Activated CD4-positive, alpha-beta T cell treated with anti-CD3 and anti-CD28 coated beads for 48 hours (primary cell): ENCODE measurements at places on chromosomes 4 and X.
A peak's percentile ranks its signal among the peaks of the same experiment; 100 is the strongest.

GRCh38 chrX:46325312-46325877, 219.8 kb downstream of the ZNF674 start:
- DNase-seq: peak; percentile 76

DNA sequence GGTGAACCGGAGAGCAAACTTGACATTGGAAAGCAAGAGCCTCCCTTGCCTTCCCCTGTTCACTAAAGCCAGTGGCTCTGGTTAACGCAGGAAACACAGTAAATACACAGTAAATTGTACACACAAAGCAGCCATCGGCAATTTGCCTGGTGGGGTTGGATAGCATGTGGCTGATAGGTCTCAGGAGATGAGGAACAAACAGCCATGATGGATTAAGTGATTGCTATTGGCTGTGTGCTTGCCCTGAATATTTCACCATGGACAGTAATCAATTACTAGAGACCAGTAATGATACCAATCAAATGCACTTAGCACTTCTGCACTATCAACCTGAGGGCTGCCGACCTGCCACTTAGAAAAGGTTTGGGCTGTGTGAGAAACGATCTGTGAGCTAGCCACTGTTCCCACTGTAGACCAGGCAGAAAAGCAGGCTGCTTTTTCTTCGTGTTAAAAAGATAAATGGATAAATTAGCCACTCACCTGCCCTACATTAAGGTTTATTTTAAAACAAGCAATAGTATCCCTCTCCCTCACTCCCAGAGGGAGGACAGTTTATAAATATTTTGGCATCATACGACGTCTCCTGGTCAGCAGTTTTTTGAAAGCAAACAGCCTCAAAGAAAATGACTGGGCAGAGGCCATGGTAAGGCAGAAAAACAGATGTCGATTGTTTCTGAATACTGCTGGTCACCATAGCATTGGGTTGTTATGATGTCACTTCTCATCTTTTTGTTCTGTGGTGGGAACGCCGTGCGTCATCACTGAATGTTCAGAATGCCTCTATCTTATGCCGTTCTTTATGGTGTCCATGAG, 167.1 kb downstream of the MAML3 start:
- no peak for DNase-seq

DNA sequence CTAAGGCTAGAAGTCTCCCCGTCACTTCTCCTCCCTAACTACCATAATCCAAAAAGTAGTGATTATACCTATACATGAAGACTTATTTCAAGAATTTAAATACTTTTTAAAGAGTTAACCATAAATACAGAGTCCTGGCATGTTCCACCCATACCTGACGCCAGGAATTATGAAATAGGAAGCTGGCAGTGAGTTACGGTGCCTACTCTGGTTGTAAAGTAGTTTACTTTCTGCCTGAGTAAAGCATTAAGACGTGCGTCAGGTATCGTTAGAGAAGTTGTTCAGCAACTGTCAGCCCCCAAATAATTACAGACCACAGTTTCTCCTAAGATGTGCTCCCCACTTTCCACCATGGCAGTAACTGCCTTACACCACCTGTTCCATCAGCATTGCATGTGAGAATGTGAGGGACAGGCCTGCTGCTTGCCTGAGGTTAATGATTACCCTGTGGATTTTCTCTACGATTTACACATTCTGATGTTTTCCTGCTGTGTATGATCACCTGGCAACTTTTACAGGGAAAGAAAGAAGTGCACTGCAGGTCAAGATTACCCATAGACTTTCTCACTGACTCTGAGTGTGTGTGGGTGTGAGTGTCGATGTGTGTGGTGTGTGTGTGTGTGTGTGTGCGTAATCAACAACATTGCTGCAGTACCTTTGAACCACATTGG, 92.3 kb upstream of the SLC7A11 start:
- DNase-seq: no peak

DNA sequence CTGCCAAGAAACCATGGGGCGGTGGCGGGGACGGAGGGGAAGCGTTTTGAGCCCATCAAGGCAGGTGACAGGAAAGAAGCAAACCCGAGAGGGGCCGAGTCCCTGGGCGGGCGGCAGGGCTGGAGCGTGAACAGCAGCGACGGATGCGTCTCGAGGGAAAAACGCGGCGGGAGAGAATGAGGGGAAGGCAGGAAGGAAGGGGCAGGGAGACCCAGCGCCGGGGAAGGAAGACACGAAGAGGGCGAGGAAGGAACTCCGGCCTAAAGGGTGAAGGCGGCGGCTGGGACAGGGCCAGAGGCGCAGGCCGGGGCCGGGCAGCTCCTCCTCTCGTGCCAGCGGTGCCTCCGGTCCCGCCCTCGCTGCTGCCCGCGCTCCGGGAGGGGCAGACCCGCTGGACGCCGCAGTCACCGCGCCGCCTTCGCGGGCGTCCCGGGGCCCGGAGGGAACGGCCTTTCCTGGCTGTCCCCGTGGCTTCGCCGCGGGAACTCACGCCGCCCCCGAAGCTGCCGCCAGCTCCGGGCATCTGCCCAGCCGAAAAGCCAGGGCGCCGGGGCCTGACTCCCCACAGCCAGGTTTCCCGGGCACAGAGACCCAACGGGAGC, 751 bp upstream of the RGS12 start:
- peak; percentile 32 for DNase-seq

GRCh38 chrX:138930583-138930945, 219.0 kb upstream of the FGF13 start:
- no peak for DNase-seq

GRCh38 chr4:113181289-113182007, 132.0 kb downstream of the ANK2 start:
- no peak for DNase-seq

DNA sequence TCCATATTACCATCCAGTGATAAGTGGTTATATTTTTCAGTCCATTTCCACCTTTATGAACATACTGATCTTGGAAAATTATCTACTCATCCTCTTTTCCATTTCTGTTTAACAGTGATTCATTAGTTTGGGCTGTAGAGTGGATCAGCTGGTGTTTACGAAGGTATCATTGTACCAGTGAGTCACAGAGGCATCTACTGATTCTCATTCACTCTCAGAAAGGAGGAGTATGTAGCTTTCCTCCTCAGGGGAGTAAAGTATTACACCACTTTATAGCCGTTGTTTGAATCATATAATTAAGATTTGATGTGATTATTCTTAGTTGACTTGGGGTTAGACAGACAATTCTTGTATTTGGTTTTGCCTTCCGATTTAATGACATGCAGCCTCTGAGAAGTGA, 74.7 kb downstream of the GALNT7 start:
- DNase-seq: no peak

DNA sequence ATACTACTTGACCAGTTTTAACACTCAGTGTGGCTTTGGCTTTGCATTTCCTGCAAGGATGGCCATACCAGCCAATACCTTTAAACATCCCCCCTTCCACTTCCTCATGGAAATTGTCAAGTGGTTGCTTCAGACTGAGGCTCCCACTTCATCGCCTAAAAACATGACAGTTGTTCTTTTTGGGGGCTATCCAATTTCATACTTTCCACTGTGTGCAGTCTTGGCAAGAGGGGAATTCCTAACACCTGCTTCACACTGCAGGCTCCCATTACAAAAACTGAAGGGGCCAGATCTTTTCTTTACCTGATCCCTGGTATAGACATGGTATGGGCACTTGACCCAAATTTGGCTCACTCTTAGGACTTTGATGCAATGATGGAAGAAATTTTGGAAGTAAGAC, 28.5 kb upstream of the TSR2 start:
- no peak for DNase-seq

DNA sequence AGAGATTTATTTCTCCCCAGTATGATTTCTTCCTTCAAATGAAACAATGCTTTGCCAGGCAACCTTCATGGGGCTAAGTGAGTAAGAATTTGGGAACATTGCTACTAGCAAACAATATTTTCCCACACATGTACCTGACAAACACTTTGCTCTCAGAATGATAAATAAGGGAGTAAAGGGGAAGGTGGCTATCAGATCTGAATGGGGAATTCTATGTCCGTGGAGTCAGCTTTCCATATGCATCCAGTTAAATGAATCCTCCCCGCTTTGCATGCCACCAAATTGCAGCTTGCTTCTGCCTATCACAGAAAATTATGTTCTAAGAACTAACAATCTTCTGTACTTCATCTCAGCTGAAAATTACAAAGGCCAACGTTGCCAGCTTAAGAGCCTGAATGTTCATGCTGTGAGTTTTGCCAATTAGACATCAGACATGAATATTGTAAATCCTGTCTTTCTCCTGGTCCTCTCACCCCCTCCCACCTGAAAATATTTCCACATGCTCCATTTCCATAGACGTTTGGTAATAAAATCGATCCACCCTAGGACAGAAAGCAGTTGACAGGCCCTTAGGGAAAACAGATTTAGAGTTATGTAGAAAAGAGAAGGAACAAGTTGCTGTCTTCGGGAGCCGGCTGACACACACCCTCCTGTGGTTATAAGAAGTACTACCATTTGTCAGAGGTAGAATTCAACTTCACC, 6.3 kb downstream of the MEPE start:
- DNase-seq: peak; percentile 10

DNA sequence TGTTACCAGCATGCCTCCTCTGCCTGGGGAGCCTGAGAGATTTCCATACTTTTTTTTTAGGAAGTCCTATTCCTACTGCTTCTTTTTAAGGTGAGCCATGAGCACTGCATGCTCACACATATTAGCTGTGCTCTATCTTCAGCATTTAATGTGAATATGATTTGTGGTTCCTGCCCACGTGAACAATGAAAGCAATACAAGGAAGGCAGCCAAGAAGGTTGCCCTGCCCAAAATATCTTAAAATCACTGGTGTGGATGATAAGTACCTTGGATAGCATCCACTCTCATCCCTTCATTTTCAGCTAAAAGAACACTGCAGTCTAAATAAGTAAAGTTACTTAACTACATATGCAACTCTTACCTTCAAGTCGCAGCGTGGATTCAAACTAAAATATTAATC, 607.5 kb downstream of the PACRGL start:
- no peak for DNase-seq

GRCh38 chr4:26088433-26088928, 174.5 kb downstream of the SMIM20 start:
- peak; percentile 46 for DNase-seq

DNA sequence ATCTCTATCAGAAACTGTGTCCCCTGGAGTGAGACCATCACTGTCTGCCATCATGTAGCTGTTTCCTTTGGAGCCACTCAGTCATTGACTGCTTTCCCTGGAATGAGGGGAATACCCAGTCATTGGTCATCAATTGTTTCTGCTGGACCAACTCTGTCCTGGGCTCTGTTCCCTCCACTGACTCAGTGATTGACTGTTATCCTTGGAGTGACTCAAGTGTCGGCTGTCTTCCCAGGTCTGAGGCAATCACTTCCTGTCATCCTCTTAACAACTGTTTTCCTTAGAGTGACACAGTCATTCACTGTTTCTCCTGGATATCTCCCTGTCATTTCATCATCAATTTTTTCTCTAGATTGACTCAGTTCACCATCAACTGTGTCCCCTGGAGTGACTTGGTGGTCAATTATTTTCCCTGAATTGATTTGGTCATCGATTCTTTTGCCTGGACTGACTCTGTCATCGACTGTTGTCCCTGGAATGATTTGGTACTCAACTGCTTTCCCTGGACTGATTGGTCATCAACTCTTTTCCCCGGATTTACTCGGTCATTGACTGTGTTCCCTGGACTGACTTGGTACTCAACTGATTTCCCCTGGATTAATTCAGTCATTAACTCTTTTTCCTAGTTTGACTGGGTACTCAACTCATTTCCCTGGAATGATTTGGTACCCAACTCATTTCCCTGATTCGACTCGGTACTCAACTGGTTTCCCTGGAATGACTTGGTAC, 327.9 kb upstream of the VCX start:
- DNase-seq: no peak

DNA sequence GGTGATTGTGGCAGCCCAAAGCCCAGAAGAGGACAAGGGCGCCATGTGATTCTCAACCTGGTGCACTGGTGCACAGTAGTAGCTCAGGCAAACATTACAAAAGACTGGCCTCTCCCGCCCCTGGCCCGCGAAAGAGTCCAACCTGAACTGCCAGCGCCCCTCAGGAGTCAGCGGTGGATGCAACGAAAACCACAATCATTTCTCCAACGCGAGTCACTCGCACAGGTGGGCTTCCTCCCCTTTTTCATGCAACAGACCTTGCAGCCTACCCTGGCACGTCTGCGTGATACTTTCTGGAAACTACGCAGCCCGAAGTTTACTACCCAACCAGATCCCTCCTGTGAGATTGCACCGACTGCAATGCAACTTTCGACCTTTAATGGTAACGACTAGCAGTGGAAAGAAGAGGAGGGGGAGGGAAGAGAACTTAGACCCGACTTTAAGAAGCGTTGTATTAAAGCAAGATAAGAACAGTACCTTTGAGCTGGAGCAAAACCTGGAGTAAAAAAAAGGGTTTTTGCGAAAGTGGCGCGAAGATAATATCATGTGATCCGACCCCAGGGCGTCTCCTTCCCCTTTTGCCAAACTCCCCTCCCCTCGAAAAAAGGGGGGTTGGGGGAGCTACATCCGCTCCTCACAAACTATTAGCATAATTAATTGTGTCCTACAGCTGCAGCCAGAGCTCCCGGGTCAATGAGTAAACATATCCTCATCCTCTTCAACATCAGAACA, 63.3 kb upstream of the CCDC160 start:
- DNase-seq: peak; percentile 10

GRCh38 chrX:98398542-98398941, 1514.8 kb downstream of the RPA4 start:
- no peak for DNase-seq

DNA sequence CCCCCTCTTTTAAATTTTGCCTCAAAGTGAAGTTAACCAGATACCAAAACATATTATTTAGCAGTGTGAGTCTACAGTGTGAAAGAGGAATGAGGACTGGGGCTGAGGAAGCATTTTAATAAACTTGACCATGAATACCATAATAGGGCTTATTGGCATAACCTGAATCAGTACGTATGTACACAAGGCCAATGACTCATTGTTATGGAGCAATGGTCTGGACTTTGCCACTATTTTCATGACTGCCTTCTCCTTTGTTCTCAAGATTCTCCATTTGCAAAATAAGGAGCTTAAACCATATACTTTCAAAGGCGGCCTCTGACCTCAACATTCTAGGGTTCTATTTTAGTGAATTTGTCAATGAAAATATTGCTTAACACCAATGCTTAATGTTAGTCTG, 102.8 kb upstream of the OR13H1 start:
- DNase-seq: no peak

GRCh38 chr4:47839259-47839658, 1.4 kb upstream of the CORIN start:
- peak; percentile 79 for DNase-seq

GRCh38 chr4:28426251-28426650, 1565.6 kb downstream of the STIM2 start:
- DNase-seq: no peak

- no peak for DNase-seq
Observed at GRCh38 chr4:113339430-113339813, 290.0 kb downstream of the ANK2 start.

DNA sequence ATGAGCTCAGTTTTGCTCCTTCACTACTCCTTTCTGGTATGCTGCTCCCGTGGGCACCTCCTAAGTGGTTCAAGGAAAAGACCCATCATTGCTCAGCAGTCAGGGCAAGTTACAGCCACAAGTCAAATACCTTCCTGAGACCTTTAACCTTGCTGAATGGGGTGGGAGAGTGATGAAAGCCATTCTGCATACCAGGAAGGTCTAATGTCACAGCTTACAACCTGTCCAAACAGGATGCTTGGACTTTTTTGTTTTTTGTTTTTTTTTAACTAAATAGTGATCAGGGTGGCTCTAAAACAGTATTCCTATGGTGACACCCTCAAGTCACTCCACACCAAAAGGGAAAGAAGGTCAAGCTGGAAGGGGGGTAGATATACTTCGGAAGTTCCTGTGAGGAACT, 93.1 kb downstream of the GPC3 start:
- DNase-seq: no peak

- DNase-seq: no peak
Observed at GRCh38 chr4:58553031-58553430, 1442.8 kb upstream of the IGFBP7 start.
